A549 treated with Mapracorat at 1 μM for 4 hours (cell line): ENCODE measurements at places on chromosomes 13 and 19. TPM values are rescaled to one million over a fixed set of nuclear protein-coding genes. Genes with fewer than 3 reads are reported as not detected.

The VASP gene
- 180 to 230 TPM (median 218 TPM) in 5 replicates for total RNA-seq

The CEACAM3 gene
- not detected in 5 replicates for total RNA-seq

The CGB5 gene
- 0.38 to 0.85 TPM (median 0.62 TPM) in 4 of 5 replicates, not detected in the other for total RNA-seq

The COMP gene
- total RNA-seq: 0.07 to 0.23 TPM (median 0.14 TPM) in 5 replicates

The IGFL1 gene
- total RNA-seq: 1.5 to 2.5 TPM (median 1.7 TPM) in 5 replicates

The ZNF541 gene
- total RNA-seq: not detected in 5 replicates

The UBE2L5 gene
- total RNA-seq: not detected in 5 replicates

The TMEM145 gene
- total RNA-seq: 1.8 to 3.7 TPM (median 3.0 TPM) in 5 replicates

The OR7C1 gene
- total RNA-seq: not detected in 5 replicates

The NUFIP1 gene
- total RNA-seq: 5.4 to 6.9 TPM (median 6.0 TPM) in 5 replicates

The DNAJB1 gene
- total RNA-seq: 175 to 239 TPM (median 206 TPM) in 5 replicates

The STK24 gene
- total RNA-seq: 53.9 to 60.7 TPM (median 59.9 TPM) in 5 replicates

The BORCS8 gene
- total RNA-seq: 8.1 to 13.2 TPM (median 10.9 TPM) in 5 replicates
